SHP77 treated with DMSO at 0.1 percent for 48 hours (cell line): ENCODE measurements at places on chromosomes 3 and 15.

DNA sequence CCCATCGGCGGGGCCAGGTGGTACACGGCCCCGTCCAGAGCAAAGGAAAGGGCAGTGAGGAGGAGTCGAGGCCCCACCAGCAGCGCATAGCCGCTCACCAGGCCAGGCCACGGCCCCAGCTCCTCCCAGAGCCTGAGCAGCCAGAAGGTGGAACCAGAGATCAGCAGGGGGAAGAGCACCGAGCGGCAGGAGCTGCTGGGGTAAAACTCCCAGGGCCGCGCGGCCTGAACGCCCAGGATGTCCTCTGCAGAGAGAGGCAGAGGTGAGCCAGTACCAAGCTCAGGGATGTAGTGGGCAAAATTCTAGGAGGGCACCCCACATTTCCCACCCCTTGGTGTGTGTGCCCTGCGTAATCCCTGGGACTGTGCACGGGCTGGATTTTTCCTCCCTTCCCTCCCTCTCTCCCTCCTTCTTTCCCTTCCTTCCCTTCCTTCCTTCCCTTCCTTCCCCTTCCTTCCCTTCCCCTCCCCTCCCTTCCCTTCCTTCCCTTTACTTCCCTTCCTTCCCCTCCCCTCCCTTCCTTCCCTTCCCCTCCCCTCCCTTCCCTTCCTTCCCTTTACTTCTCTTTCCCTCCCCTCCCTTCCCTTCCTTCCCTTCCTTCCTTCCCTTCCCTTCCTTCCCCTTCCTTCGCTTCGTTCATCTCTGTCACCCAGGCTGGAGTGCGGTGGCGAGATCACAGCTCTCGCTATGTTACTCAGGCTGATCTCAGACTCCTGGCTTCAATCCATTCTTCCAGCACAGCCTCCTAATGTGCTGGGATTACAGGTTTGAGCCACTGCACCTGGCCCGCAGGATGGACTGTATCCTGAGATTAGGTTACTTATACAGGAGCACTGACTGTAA, 6.3 kb upstream of the NCBP2 start:
- no peak for DNase-seq

DNA sequence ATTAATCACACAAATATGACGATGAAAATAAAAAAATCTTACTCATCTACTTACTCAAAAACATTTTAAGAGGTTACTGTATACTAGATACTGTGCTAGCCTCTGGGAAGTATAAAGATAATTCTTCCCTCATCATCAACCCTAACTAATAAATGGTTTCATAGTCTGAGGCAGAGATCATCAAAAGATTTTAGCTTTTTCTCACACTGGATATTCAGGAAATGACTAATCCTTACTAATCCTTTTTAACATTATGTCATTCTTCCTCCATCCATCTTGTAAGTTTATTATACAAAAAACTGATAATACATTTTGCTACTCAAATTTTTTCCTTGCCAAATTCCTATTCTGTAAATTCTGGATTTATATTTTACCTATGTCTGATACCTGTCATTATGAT, 29.7 kb downstream of the ACAD11 start:
- no peak for DNase-seq

GRCh38 chr3:192817053-192817452, 89.7 kb upstream of the FGF12 start:
- no peak for DNase-seq

DNA sequence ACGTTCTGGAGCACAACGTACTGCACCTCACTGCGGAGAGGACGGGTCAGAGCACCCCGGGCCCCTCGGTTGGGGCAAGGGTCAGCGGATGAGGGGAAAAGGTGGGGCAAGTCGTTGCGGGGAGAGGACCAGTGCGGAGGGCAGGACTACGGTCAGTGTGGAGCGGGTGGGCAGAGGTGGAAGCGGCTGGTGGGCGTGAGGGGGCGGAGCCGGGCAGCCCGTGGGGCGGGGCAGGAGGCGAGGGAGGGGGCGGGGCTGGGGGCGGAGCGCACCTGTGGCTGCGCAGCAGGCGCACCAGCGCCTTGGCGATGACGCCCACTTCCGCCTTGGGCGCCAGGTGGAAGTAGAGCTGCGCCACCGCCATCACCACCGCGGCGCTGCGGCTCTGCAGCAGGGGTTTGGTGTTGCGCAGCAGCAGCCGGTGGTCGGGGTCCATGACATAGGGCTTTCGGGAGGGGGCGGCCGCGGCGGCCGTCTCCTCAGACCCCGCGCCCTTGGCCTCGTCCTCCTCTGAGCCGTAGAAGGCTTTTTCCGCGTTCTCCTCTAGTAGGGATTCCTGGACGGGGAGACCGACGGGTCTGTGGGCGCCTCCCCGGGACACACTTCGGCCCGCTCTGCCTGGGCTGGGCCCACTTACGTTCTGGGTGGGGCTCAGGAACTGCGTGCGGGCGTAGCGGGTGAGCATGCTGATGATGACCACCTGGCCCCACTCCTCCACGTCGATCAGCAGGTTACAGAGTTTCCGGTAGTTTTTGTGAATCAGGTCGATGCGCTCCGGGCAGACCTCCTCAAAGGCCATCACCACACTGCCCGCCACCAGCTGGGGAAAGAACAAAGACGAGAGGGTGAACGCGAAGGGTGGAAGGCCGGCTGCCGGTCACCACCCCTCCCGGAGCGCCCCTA, 29.2 kb downstream of the AP3B2 start:
- no peak for DNase-seq

- DNase-seq: no peak
Observed at GRCh38 chr15:58966698-58967097, 20.8 kb upstream of the RNF111 start.

GRCh38 chr15:60054472-60054871, 50.4 kb downstream of the FOXB1 start:
- DNase-seq: no peak

- DNase-seq: peak; percentile 23
Observed at GRCh38 chr3:161274691-161275298, 53.7 kb downstream of the NMD3 start.

DNA sequence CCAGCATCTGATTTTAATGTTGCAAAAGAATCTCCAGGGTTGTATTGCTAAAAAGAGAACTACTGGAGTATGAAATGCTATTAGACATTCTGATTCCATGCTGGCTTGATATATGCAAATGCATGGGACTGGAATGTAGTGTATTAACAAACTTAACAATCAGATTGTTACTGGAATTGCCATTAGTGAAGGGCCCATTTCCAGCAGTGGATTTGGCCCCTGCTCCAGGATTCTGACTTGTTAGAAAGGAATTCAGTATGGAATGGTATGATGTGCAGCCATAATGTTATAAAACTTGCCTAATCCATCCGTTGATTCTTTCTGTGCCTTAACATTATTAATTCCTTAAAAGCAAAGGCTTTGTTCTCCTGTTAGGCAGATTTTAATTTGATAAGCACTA, 7.9 kb downstream of the ARRDC4 start:
- no peak for DNase-seq

- DNase-seq: no peak
Observed at GRCh38 chr3:173976281-173976680, 578.7 kb downstream of the NLGN1 start.
